ENCODE measurements at places on chromosomes 4 and X.
A peak's percentile ranks its signal among the peaks of the same experiment; 100 is the strongest.

- DNase-seq: no peak
Measured at GRCh38 chrX:7059214-7059838, 88.2 kb upstream of the STS start.

DNA sequence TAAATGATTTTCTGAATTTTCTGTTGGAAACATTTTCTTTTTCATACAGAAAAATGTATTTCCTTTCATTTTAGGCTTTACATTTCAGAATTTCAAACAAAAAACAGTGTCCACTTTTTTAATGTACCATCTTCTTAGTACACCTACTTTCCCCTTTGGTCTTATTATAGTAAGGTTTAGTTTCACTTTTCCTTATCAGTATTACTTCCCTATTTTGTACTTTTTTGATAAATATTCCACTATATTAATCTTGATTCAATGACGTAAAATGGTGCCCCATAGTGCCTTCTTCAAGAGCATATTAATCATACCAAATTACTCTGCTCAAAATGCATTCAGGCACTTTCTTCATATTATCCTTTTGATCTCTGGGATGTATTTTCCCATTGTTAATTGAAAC, 52.5 kb downstream of the BANK1 start:
- DNase-seq: no peak

GRCh38 chrX:3271183-3271833, 75.1 kb downstream of the MXRA5 start:
- DNase-seq: no peak

GRCh38 chrX:67749536-67749935, 205.7 kb downstream of the AR start:
- DNase-seq: no peak

DNA sequence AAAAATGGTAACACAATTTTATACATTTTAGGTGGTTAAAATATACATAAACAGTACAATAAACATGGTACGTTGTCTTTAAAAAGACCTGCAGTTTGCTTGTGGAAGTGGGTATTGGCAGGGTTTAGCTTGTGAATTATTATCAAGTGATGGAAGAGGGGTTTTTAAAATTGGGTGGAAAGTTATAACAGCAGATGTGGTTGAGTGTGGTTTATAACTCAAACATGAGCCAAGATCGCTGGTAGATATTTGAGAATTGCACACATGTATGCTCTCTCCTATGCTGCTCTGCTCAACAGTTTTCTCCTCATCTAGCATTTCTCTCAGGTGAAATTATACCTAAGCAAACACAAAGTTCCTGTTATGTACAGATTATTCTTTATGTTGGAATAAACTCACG, 14.0 kb downstream of the EPGN start:
- DNase-seq: no peak

GRCh38 chr4:124121461-124121971, 591.0 kb downstream of the ANKRD50 start:
- DNase-seq: no peak

GRCh38 chr4:128823025-128823661, 13.6 kb downstream of the JADE1 start:
- DNase-seq: no peak

- DNase-seq: no peak
Measured at GRCh38 chr4:76610751-76611547, 175.9 kb downstream of the SHROOM3 start.

GRCh38 chrX:154370300-154371016, 4.0 kb downstream of the FLNA start:
- DNase-seq: no peak

GRCh38 chr4:165355900-165356300, 22.9 kb upstream of the CPE start:
- DNase-seq: peak; percentile 74

DNA sequence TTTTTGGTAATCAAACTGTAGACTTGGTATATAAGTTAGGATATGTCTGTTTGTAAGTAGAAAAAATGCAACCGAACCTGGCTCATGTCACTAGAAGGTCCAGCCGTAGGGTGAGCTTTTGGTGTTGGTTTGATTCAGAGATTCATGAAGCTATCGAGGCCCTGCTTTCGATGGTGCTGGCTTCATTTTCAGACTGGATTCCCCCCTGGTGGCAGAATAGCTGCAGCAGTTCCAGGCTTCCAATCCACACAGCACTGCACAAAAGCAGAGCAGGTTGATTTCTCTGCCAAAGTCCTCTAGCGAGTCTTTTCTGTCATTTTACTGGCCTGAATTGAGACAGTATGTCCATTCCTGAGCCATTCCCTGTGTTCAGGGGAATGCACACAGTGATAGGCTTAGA, 33.1 kb downstream of the PDK3 start:
- DNase-seq: no peak

DNA sequence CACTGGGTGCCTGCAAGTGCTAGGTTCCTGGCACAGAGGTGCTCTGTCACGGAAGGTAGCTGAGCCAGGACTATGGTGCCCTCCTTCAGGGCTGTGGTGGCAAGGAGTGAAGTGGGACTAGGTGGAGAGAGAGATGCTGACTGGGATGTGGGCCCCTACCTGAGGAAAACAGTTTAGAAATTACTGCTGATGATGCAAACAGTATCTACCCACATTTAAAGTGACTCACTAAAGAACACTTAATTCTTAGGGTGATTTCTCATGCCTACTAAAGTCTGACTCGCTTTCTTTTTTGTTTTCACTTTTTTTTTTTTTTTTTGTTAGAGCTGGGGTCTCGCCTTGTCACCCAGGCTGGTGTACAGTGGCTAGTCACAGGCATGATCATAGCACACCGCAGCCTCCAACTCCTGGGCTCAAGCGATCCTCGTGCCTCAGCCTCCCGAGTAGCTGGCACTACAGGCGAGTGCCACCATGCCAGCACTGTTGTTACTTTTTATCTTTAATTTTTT, 3.1 kb downstream of the ZNF185 start:
- DNase-seq: no peak

DNA sequence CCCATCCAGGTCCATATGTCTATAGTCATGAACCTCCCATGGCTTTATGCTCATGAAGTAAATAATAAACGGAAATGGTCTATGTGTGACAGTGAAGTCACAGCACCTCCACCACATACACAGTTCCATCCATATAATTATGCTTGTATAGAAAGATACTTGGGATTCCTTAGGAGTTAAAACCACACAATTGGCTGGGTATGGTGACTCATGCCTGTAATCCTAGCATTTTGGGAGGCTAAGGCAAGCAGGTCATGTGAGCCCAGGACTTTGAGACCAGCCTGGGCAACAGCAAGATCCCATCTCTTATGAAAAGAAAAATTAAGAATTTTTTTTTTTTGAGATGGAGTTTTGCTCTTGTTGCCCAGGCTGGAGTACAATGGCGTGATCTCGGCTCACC, 55.6 kb upstream of the RBM47 start:
- no peak for DNase-seq

DNA sequence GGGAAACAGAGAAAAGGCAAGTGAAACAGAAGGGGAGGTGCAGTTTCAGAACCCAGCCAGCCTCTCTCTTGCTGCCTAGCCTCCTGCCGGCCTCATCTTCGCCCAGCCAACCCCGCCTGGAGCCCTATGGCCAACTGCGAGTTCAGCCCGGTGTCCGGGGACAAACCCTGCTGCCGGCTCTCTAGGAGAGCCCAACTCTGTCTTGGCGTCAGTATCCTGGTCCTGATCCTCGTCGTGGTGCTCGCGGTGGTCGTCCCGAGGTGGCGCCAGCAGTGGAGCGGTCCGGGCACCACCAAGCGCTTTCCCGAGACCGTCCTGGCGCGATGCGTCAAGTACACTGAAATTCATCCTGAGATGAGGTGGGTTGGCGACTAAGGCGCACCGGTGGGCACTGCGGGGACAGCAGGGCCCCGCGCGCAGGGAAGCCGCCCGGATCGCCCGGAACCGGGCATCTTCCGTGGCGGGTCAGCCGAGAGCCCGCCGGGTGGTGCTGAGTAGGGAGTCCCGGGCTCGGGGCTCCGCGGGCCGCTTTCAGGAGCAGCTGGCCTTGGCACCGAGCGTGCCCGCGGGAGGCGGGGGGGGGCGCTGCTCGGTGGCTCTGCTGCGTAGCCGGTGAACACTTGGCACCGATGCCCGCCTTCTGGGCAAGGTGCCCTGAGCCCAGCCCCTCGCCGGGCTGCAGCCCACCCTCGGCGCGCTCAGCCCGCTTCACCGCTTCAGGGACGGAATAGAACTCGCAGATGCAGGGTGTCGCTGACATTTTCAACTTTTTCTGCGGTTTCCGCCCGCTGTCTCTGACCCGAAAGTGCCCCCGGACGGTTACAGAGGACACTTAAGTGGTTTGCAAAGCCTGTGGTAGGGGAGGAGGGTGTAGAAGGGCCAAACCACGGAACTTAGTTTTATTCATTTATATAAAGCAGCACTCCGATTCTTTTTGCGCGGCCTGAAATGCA, at the start of gene CD38:
Gene CD38 (plus strand): TSS at position 40 of the 953 bp plus-strand sequence. CDS start 87 bp downstream, at position 127.
- DNase-seq: peak; percentile 60

DNA sequence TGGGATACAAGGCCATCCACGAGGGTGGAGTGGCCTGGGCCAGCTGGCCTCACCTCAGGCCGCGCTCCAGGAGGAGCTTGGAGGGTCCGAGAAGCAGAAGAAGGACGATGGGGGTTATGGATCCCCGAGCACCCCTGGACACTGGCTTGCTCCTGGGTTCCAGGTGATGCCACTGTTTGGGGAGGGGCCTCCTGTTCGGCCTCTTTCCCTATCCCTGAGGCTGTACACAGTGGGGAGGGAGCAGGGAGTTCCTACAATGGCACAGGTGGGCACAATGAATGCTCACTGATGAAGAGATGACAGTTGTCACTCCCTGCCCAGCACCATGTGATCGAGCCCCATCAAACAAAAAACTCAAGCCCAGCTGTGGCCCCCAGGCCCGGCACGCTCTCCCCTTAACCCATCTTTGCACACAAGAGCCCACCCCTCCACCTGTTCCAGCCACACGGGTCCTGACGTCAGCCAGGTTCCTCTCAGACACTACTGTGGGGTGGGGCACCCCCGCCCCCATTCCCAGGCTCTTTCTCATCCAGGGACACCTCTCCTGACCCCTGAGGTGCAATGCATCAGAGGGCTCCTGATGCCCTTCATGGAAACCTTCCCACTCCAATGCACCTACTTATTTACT, 70.3 kb downstream of the WFS1 start:
- DNase-seq: no peak

DNA sequence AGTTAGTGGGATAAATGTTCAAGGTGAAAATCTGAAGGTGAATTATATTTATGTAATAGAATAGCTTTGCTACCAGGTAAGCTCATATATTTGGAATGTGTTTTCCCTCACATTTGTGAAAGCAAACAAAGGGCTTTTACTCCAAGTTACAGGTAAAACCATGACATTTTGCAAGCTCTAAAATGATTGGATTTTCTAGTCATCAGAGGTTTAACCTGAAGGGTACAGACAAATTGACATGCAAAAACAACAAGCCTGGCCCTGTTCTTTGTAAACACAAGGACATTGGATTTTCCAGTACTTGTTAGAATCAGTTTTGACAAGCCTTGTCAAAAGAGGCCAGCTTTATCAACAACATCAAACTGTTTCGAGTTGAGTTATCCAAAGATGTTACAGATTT, 51.7 kb downstream of the ZFX start:
- no peak for DNase-seq

- DNase-seq: no peak
Measured at GRCh38 chr4:2691952-2692435, 64.1 kb downstream of the TNIP2 start.

DNA sequence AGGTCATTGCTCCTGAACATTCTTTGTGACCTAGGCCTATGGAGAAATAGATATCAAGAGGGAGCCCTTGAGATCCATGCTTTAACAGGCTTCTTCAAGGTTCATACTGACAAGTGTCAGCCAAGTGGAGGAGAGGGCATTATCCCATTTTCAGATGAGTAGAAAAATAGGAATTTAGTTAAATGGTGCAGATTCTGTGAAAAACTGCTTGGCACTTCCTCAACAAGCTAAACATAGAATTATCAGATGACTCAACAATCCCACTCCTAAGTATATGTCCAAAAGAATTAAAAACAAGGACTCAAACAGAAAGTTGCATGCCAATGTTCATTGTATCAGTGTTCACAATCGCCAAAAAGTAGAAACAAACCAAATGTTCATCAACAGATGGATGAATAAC, 43.8 kb upstream of the KCNIP4 start:
- DNase-seq: no peak

DNA sequence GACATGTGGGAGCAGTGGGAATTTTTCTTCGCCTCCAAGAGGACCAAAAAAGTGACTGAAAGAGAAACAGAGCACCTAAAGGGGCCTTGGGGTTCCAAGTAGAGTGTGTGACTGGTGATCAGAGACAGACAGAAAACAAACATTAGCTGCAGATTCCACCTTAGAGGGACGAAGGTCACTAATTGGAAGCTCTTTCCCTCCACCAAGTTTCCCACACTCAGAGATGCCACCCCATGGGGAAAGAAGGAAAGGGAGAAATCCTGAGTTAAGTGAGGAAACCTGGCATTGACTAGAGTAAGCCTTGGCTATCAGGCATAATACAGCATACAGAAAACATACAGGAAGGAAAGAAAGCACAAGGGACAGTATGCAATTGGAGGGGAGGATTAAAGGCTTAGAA, 90.9 kb downstream of the HNRNPD start:
- DNase-seq: no peak

GRCh38 chr4:121221608-121222007, 57.5 kb upstream of the TNIP3 start:
- DNase-seq: no peak
